ENCODE measurements at places on chromosomes 1 and 21.

GRCh38 chr1:206690516-206690915 is 5.8 kb downstream of the MAPKAPK2 start:
- no peak for DNase-seq

- DNase-seq = no peak
Measured at GRCh38 chr1:239458144-239458500, 71.8 kb downstream of the CHRM3 start.

DNA sequence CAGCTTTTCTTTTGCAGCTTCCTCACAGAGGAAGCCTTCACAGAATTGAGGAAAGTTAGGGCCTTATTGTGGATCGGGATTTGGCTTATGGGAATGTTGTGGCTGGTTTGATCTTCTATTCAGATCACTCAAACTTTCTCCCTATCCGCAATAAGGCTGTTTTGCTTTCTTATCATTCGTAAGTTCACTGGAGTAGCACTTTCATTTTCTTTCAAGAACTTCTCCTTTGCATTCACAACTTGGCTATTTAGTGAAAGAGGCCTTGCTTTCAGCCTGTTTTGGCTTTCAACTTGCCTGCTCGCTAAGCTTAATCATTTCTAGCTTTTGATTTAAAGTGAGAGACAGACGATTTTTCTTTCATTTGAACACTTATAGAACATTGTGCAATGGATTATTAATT is 181.9 kb upstream of the B3GALT2 start:
- no peak for DNase-seq

GRCh38 chr1:108893141-108893530 is 16.4 kb downstream of the GPSM2 start:
- DNase-seq = no peak

- no peak for DNase-seq
Measured at GRCh38 chr21:41763398-41763931, 3.4 kb downstream of the RIPK4 start.

DNA sequence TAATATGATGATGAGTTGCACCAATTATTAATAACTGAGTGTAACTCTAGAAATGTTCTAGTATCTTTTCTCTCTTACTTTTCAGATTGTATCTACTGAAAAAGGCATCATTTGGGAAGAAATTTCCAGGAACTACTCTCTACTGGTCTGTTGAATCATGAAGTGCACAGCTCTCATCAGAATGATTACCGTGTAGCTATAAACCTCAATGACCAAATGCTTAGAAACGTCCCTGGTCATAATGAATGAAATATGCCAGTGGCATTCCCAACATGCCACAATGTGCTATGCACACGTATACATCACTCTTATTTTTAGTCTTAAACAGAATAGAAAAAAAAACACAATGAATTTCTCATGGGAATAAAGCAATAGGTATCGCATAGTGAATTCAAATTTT is 534.3 kb upstream of the OLFM3 start:
- no peak for DNase-seq

Data from activated naive CD4-positive, alpha-beta T cell (primary cell).